Pulmonary artery endothelial cell (primary cell): ENCODE measurements at places on chromosomes 5 and 9.
A peak's percentile ranks its signal among the peaks of the same experiment; 100 is the strongest.

- DNase-seq: no peak
Observed at GRCh38 chr5:139131062-139131461, 67.1 kb downstream of the SIL1 start.

GRCh38 chr9:134231330-134231745, 67.0 kb upstream of the RNU6ATAC start:
- DNase-seq: no peak

- DNase-seq: no peak
Observed at GRCh38 chr5:53426512-53426830, 54.0 kb upstream of the FST start.

GRCh38 chr9:89609426-89610006, 4.7 kb downstream of the GADD45G start:
- DNase-seq: no peak

DNA sequence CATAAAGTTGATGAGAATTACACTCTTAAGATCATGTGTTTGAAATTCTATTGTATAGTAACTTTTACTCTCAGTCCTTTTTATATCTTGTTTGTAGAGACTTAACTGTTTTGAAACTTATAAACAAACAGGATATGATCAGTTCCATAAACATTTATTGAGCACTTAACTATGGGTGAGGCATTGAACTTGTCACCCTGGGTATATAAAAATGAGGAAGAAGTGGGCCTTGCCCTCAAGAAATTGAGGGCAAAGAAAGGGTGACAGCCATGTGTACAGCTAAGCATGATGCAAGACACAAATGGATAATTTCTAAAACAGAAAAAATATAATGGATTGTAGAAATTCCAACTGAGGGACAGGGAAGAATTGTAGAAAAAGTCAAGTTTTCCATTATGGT, 15.7 kb downstream of the UNC13B start:
- no peak for DNase-seq

- no peak for DNase-seq
Observed at GRCh38 chr5:163910226-163910625, 404.8 kb downstream of the MAT2B start.

DNA sequence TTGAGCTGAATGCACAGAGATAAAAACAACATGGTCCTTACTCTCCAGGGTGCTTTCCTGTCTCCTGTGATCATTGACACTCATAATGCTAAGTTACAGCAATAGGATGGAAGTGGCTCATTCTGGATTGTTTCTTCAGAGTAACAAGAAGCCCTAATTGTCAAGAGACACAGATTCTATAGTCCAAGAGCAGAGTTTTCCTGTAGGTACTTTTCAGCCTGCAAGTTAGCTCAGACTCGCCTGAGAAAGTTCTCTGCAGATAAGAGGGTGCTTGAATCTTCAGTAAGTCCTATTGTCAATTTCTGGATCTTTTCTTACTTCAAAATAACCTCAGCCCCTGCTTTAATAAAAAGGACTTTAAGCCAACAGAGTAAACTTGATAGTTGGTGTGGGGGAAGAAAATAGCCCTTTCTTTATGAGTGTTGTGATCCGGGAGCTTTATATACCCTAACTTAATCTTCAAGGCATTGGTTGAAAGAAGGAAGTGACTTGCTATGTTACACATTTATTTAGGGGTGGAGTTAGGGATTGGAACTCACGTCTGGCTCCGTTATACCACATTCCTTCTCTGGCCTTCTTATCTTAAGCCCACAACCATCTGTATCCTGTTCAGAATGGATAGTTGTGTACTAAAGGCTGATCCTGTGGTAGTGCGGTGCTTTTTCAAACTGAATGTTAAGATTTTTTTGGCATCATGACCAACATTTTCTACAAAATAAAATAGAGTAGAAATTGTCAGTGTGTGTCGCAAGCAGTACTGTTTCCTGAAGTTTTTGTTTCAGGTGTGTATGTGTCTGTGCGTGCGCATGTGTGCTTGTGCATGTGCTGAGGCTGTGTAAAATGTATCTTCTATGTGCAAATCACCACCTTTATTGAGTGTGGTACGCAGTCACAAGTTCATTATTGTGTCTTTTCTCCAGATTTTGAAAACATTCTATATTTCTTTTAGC, 173.9 kb downstream of the WDR70 start:
- peak; percentile 98 for DNase-seq

- DNase-seq: no peak
Observed at GRCh38 chr9:90095682-90096081, 490.9 kb downstream of the GADD45G start.

- no peak for DNase-seq
Observed at GRCh38 chr5:11650936-11651335, 253.3 kb downstream of the CTNND2 start.

DNA sequence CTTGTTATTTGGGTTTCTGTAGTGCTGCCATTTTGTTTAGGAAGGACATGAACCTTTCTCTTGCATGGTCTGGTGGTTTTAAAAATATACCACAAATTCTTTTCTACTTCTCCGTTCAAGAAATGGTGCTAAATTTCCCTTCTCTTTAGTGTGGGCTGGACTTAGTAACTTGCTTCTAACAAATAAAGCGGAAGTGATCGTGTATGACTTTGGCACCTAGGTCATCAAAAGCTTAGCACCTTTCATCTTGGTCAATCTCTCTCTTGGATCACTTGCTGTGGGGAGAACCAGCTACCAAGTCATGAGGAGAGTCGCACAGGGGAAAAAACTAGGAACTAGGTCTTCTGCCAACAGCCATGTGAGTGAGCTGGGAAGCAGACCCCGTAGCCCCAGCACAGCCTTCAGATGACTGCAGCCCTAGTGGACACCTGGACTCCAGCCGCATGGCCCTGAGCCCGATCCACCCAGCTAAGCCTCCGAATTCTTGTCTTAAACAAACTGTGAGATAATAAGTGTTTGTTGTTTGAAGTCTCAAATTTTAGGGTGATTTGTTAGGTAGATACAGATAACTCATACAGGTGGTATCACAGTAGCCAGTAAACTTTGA, 87.7 kb upstream of the CKMT2 start:
- DNase-seq: no peak

GRCh38 chr9:133528876-133529241, 4.1 kb upstream of the MYMK start:
- no peak for DNase-seq

GRCh38 chr5:14676320-14676719, 11.8 kb downstream of the OTULIN start:
- no peak for DNase-seq
